ENCODE measurements at places on chromosomes 1 and 21.
A peak's percentile ranks its signal among the peaks of the same experiment; 100 is the strongest.

DNA sequence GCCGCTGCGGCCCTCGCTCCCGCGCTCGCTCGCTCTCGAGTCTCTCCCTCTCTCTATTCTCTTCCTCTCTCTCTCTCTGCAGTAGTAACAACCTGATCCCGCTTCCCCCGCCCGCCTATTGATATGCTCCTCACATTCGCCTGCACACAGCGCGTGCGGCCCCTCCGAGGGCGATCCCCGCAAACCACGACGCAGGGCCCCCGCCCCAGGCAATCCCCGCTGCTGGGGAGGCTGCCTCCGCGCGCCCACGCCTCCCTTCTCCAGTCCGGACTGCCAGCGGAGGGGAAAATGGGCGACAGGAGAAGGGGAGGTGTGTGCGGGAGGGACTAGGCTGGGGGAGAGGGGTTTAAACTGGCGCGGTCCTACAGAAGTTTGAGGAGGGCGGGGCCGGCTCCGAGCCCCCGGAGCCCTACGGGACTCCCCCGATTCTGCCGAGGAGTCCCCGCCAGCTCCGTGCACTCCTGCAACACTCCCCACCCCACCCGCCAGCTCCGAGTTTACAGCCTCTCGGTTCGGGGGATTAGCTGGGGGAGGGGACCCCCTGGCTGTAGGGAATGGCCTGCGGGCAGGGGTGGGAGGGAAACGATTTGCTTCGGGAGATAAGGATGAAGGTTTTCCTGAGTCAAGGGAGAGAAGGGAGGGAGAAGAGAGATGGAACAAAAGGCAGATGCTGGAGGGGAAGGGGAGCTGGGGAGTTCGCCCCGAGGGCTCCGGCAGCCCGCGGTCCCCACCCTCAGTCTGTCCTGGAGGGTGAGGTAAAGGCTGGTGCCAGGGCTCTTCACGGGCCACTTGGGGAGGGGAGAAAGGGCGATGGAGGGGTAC lies 66.6 kb downstream of the SYT2 start:
- no peak for DNase-seq

- no peak for DNase-seq
These were observed 64.9 kb downstream of the SLC45A1 start for GRCh38 chr1:8382608-8383505.

DNA sequence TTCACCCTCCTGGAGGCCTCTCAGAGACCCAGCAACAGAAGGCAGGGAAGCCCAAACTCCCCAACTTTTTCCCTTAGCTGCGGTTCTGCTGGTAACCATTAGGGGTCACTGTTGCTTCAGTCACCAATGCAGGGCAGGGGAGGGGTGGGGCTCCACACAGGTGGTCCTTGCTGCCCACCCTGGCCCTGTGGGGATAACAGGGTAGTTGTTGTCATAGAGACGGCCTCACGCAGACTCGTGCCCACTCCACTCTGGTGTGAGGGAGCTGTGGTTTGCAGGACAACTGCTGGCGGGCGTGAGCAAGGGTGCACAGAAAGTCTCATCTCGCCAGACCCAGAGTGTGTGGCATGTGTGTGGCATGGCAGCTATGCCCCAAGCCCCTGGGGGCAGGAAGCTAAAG lies 19.9 kb downstream of the INSRR start:
- no peak for DNase-seq

GRCh38 chr1:2231532-2232254 lies 3.6 kb downstream of the SKI start:
- DNase-seq: peak; percentile 63

DNA sequence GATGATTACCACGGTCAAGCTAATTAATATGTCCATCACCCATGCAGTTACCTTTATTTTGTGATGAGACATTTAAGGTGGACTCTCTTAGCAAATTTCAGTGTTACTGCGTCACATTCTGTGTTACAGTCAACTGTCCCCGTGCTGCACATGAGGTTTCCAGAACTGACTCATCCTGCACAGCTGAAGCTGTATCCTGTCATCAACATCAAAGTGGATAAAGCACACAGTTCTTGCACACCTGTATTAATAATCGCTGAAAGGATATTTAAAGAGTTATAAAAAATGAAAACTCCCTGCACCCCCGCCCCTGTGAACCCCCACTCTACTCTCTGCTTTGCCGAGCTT lies 3.4 kb upstream of the KRTAP10-5 start:
- DNase-seq: no peak

DNA sequence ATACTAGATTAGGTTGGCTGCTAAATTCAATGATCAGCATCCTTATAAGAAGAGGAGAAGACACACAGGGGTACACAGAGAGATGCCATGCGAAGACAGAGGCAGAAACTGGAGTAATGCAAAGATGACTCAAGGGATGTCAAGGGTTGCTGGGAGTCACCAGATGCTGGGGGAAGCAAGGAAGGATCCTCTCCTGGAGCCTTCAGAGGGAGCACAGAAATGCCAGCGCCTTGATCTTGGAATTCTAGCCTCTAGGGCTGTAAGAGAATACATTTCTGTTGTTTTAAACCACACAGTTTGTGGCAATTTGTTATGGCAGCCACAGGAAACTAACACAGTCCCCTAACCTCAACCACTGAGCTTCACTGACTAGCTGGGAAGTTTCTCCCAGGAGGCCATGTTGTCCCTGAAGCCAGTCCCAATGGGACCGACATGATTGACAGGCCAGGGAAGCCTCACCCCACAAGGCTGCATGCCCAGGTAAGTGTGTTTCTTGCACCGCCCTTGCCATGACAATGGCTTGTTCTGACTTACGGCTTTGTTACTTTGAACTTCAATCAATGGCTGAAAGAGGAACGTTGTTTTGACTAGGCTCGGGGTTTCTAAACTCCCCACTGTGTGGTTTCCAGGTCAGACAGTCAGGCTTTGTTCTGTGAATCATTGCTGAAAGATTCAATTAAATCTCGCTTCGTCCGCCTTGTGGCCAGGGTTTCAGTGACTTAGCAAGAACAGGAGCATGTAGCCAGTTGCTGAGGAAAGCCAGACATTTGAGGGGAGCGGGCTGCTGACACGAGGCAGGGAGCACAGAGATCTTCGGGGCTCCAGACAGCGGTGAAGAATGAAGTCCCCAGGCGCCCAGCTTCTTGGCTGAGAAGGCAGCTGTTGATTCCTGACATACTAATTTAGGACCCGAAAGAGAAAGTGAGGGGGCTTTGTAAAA lies 62.3 kb downstream of the RUNX1 start:
- DNase-seq: no peak

Measured in C1 segment of cervical spinal cord (tissue), 14 donors.